ENCODE measurements at places on chromosomes 5 and 9.

DNA sequence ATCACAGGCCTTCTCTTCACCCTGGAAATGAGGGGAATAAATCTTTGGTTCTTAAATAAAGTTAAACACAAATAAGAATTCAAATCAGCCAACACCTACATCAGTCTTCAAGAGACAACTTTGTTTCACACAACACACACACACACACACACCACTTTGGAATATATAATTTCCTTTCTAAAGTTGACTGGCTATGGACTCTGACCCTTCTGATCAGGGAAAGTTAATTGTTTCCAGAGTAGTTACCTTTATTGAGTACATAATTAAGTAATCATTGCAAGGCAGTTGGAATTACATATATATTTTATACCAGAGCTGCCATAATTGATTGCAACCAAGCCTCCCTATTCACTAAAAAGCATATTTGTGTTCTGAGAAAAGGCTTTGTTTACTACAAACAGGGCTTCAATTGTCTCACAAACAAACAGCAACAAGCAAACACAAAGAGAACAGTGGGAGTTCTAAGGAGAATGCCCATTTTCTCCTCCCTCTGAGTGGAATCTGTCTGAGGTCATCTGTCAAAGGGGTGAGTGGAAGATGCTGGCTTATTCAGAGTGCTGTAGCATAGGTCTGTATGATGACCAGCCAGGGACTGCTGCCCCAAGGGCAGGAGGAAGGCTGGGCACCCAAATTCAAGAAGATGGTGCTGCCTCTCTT lies 136.6 kb downstream of the SEMA6A start:
- no peak for DNase-seq

DNA sequence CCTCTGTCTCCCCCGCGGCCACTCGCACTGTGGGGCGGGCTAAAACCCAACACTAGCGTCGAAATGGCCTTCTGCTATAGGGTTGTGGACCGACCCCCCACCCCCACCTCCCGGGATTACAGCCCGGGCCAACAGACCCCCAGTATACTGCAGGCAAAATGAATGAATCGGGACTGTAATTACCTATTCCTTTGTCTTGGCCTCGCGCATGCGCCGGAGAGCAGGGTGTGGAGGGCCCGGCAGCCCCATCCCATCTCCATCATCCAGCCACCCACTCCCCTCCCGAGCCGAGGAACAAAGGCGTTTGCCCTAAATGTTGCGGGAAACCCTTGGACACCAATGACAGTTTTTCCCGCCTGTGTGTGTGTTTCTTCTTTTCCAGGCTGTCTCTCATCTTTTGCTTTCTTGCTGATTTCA lies 1.6 kb downstream of the BASP1 start:
- peak; percentile 52 for DNase-seq

- peak; percentile 35 for DNase-seq
These were observed 52.5 kb downstream of the AOPEP start for GRCh38 chr9:94779031-94779430.

GRCh38 chr5:147613359-147613758 lies 103.5 kb upstream of the DPYSL3 start:
- no peak for DNase-seq

DNA sequence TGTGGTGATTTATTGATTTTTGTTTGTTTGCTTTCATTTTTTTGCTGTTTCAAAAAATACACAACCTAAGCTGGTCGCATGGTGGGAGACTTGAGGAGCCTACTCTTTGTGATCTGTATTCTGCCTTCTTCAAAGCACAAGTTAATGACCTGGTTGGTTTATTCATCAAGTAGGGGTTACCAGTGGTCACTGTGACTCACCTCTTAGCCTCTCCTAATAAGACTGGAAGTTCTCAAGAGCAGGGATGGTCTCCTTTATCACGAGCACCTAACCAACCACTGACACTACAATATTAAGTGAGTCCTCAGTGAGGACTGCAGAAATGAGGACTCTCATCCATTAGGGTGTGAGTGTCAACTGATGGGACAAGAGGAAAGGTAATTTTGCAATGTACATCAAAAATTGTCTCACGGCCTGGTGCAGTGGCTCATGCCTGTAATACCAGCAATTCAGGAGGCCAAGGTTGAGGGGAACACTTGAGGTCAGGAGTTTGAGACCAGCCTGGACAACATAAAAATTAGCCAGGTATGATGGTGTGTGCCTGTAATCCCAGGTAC lies 13.6 kb upstream of the MTMR12 start:
- DNase-seq, result no peak

GRCh38 chr9:85527331-85528020 lies 214.3 kb downstream of the AGTPBP1 start:
- no peak for DNase-seq

DNA sequence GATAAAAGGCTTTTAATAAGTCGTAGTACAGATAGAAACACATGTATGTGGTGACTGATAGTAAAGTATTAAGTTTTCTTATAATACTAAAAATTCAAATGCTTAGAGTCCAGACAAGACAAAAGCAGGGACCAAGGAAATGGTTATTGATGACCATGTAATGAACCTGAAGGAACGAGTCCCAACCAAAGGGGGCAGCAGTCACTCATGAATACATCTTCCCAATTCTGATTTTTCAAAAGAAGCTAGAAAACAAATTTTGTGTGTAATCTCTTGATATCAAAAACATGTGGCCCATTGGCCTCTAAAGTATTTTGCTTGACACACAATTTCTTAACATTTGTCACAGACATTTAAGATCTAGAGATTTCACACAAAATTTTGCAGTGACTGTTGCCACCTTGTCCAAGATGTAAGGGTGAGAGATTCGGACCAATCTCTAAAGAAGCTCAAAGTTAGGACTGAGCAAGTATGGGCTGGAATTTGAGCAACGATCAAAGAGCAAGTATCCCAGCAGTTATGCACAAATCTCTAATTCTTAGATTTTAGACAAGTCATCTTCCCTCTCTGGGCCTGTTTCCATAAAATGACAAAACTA lies 66.8 kb downstream of the ARL15 start:
- peak; percentile 57 for DNase-seq

GRCh38 chr9:127493592-127494303 lies 42.4 kb downstream of the LRSAM1 start:
- no peak for DNase-seq

DNA sequence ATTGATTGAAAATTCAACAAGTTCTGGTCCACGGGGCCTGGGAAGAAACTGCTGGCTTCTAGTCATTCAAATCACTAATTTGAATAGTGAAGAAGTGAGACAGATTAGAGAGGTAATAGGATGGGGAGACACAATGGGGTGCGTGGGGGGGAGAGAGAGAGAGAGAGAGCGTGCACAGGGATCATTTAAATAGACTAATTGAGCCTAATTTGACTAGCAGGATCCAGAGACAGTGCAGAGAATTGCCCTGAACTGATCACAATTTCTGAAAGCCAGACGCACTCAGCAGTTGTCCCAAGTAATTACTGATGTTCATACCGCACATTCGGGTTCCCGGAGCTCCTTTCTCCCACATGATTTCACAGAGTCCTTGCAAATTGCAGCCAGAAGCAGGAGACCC lies 50.3 kb upstream of the C5orf58 start:
- no peak for DNase-seq

DNA sequence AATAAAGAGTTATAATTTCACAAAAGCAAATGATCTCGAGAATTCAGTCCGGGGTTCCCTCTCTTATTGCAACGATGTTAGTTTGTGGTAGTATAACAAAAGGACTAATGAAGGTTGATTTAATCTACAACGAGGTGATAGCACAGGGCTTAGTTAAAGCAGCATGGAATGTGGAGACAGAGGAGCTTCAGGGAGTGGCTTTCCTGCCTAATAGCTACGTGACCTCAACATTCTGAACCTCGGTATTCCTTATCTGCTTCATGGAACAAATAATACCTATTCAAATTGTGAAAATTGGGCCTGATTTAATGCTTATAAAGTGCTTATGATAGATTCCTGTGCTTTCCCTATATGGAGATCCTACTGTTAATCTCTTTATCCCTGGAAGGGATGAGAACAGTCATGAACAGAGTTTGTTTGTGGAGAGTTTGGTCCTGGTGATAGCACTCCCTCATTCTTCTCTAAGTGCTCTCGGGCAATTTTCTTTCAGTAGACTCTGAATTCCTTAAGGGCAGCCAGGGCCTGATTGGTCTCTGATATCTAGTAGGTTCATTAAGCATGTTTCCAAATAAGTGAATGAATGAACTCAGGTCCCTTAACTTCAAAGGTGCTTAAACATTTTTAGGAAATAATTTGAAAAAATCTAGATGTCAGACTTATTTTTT lies 104.1 kb upstream of the TUT7 start:
- DNase-seq, result no peak

GRCh38 chr5:81749561-81750307 lies 1.2 kb downstream of the SSBP2 start:
- peak; percentile 27 for DNase-seq

GRCh38 chr5:149667829-149668330 lies 62.2 kb upstream of the PPARGC1B start:
- DNase-seq, result no peak

GRCh38 chr9:134861595-134862334 lies 18.8 kb upstream of the FCN2 start:
- no peak for DNase-seq

DNA sequence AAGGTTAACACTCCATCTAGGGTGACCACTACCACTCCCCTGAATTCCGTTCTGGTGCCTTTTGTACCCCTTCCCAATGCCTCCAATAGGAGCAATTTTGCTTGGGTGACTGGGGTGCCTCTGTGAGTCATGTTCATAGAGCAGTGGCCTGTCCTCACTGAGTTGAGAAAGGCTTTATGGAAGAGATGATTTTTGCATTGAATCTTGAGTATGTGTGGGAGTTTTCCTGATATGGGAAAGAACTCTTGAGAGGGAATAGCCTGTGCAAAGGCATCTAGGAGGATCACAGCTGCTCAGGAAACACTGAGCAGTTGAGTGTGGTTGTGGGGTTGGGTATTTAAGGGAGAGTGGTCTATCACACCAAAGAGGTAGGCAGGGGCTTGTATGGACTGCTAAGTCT lies 16.2 kb downstream of the C9orf43 start:
- no peak for DNase-seq

DNA sequence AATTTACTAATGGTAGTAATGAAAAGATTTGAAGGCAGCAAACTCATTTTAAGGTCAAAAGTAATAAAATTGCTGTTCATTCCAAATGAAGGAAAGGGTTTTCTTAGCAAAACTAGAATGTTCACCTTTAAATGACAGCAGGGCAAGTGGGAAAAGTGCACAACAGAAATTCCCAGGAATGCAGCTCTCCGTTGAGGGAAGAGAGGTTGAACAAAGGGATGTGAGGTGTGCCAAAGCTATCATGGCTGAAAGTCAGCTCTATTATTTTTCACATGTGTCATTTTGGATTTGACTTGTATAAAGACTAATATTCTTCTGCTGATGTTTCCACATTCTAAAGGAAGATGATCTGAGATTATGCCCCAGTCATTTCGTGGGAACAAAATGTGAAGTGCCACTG lies 51.6 kb downstream of the TEK start:
- DNase-seq, result no peak

DNA sequence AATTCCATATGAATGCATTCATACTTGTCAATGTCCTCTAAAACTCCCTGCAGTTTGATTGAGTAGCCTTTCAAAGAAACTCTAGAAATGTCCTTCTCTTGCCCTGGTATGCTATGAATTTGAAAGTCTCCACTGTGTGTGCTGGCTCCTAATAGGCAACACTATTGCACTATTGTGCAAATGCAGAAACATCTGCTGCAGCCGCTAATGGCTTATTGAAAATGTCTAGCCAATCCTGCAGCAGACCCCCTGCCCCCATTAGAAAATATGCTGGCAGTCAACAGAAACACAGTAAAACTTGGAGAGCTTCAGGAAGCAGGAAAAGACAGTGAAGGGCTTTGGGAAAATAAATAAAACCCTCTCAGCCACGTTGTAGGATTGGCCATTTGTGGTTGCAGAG lies 87.3 kb upstream of the GRAMD2B start:
- DNase-seq, result no peak

GRCh38 chr5:14190194-14191164 lies 47.3 kb downstream of the TRIO start:
- DNase-seq, result peak; percentile 89

DNA sequence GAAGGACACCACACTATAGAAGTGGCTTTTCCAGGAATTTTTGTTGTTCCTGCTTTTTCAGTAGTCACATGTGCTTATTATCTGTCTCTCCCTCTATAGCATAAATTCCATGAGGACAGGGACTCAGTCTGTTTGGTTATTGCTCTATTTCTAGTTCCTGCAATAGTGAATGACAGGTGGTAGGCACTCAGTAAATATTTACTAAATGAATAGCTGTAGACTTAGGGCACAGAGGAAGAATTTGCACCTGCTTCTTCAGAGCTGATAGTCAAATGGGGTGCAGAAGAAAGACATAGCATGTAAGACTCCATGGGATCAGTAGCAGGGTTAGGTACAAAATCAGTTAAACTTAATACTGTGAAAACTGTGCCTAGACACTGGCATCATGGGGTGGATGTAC lies 580.2 kb downstream of the CCDC171 start:
- DNase-seq, result no peak

- no peak for DNase-seq
These were observed 107.7 kb downstream of the DMAC1 start for GRCh38 chr9:7691909-7692308.

DNA sequence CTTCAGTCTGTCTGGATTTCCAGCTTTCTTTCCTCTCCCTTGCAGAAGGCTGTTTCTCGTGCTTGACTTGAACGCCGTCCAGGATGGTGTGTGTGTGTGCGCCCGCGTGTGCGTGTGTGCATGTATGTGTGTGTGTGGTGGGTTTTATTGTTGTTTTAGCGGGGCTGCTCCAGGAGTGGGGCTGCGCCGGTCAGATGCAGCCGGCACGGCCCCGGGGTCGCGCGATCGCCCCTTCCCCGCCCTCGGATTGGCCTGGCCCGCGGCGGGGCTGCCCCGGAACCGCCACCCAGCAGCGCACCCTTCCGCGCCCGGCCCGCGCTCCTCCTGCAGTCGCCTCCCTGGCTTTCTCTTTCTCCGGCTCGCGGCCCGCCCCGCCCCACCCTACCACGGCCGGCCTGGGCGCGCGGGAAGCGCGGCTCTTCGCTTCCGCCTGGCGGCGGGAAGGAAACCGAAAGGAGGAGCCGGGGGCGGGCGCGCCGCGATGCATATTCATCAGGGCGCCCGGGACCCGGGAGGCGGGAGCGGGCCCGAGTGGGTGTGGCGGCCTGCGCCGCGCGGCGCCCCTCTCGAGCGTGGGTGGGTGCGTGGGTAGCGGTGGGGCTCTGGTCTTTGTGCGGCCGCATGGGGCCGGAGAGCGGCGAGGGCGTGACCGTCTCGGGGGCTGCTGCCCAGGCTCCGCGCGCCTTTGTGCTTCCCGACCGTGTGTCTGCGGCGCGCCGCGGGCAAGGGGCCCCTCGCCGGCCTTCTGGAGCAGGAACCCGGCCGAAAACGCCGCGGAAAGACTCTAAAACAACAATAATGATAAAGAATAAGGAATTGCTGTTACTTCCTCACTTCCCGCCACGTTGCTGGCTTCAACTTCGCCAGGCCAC lies 8.5 kb upstream of the NFIB start:
- DNase-seq, result peak; percentile 80

GRCh38 chr5:137570070-137570469 lies 70.9 kb upstream of the SPOCK1 start:
- DNase-seq, result no peak

Measured in RWPE1 (cell line).